ENCODE measurements at places on chromosomes 12 and 14.

DNA sequence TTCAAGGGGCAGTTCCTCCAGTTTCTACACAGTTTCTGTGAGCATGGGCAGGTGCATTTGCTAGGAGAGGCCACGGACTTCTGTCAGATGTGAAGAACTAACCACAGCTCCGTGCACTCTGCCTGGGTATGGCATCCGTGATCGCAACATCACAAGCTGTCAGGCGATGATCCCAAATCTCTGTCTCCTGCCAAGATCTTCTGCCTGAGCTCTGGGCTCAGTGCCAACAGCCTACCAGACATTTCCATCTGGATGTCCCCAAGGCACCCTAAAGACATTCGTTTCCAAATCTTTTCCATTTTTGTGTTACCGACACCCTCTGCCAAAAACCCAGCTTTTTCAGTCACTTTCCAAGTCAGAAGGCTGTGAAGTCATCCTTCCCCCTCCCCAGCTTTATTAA lies 292.1 kb downstream of the GLT1D1 start:
- no peak for DNase-seq

DNA sequence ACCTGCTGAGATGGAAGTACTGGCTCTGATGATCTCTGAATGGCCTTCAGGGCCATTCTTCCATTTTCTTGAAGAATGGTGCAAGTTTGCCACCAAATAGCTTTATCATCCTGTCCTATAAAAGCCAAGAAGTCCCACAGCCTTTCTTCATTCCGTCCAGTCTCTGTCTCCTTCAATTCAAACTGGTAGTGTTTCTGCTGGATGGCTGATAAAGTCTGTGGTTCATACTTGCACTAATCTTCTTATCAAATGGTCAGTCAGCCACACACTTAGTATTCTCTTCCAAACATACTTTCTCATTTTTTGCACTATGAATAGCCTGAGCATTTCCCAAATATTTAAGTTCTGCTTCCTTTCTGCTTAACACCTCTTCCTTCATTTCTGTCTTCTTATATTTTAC lies 39.4 kb upstream of the BEGAIN start:
- DNase-seq = no peak

DNA sequence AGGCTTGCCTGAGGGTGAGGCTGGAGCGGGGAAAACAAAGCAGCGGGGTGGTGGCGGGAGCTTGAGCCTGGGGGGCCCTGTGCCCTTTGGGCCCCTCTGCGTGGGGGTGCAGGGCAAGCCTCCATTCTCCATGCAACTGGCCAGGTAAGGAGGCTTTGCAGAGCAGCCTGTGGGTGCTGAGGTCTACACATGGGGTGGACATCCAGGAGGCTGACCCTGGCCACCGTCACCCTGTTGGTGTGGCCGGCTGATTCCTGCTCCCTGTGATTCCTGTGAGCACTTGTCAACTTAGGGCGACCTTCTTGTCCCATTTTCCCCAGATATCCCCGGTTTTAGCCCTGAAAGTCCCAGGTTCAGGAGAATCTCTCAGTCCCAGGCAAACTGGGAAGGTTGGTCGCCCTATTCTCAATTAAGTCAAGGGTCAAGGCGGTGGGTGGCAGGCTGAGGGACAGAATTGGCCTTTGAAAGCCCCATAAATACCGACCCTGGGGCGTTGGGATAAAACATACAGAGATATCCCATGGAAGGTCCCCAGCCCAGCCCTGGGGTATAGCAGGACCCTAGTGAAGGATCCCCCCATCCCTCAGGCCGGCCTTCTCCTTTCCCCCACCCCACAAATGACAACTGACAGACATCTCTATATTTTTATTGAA lies 70.5 kb downstream of the PRIMA1 start:
- no peak for DNase-seq

GRCh38 chr12:70605976-70606375 lies 31.3 kb downstream of the PTPRB start:
- peak; percentile 27 for DNase-seq

- peak; percentile 86 for DNase-seq
Observed at GRCh38 chr14:85416771-85417170, 113.2 kb upstream of the FLRT2 start.

DNA sequence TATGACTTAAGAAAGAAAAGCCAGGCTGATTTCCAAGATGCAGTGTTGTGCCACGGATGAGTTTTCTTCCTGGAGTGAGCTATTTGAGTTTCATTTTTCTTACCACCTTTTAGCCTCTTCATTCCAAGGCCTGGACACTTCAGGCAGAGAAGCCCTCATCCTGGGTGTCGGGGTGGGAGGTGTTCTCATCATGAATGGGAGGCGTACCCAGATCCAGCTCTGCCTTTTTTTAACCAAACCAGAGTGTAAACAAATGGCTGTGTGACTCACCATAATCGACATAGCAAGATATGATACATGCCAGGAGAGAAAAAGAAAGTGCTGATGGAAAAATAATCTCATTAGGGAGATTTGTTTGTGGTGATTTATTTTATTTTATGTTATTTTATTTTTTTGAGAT lies 79.9 kb downstream of the ARF6 start:
- peak; percentile 89 for DNase-seq

DNA sequence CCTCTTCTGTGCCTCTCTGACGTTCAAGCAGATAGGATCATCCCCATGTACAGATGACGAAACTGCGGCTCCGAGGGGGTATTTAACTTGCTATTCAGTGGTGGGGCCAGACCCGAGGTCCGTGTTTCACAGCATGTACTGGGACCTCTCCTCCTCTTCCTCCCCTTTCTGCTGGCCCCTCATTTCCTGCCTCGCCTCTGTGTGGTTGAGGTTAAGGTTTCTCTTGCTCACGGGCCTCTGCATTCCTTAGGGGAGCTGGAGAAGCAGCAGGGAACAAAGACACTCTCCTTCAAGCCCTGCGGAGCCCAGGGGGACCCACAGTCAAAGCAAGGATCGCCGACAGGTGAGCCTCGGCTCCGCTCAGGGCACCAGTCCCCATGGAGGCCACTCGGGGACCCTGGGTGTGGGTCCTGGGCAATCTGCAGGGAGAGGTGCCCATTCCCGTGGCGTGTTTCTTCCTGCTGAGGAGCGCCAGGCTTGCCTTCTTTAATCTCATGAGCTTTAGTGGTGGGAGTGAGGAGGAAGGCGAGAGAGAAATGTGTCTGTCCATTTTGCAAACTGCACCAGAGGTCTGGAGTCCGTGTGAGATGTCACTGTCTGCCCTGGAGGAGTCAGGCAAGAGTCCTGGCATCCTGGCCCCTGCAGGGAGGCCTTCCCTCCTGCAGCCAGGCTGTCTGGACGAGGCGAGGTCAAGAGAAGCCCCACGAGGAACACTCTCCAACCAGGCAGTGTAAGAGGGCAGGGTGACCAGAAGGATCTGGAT lies 45.0 kb downstream of the SLC6A12 start:
- DNase-seq = peak; percentile 62

- DNase-seq = peak; percentile 69
Observed at GRCh38 chr12:49636979-49637755, 13.8 kb downstream of the PRPF40B start.

- DNase-seq = peak; percentile 2
Observed at GRCh38 chr14:84657911-84658310, 872.0 kb upstream of the FLRT2 start.

DNA sequence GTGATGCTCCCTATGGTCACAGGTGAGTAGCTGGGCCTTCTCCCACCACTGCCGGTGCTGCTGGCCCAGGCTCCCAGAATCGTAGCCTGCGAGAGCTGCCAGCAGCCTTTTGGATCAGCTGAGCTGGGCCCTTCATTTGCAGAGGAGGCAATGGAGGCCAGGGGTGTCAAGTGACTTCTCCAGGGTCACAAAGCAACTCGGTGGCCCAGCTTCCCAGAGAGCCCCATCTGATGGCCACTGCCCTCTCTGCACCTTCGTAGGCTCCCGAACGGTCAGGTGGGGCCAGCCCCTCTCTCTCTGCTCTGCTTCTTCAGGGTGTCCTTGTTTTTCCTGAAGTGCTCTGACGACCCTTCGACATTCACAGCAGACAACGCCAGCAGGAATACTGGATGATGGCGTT lies 4.6 kb downstream of the KRT80 start:
- DNase-seq = no peak

GRCh38 chr12:108573317-108573716 lies 10.9 kb downstream of the ISCU start:
- DNase-seq = no peak

GRCh38 chr14:104267895-104268294 lies 129.5 kb downstream of the KIF26A start:
- no peak for DNase-seq

GRCh38 chr12:68479261-68479895 lies 131.3 kb upstream of the RAP1B start:
- DNase-seq = peak; percentile 91

- no peak for DNase-seq
Observed at GRCh38 chr14:99189201-99189801, 82.7 kb downstream of the BCL11B start.

DNA sequence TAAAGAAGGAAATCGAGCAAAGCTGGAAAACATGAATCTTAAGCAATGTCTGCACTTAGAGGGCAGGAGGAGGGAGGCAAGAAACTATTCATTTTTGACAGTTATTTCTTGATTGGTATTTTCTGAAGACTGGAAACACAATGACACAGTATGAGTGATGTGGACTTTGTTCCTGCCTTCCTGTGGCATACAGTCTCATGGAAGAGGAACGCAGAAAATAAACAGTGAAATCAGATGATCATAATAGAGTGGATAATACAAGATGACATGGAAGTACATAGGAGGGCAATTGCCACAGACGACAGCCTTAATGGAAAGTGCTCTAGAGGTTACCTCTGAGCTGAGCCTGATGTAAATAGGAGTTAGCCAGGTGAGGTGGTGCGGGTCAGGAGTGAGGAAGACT lies 140.4 kb upstream of the MAX start:
- no peak for DNase-seq

- DNase-seq = no peak
Observed at GRCh38 chr14:95871531-95871930, 5.1 kb upstream of the TUNAR start.

- DNase-seq = no peak
Observed at GRCh38 chr12:12209675-12210074, 57.2 kb downstream of the LRP6 start.

GRCh38 chr14:55347040-55347439 lies 64.6 kb downstream of the ATG14 start:
- no peak for DNase-seq

DNA sequence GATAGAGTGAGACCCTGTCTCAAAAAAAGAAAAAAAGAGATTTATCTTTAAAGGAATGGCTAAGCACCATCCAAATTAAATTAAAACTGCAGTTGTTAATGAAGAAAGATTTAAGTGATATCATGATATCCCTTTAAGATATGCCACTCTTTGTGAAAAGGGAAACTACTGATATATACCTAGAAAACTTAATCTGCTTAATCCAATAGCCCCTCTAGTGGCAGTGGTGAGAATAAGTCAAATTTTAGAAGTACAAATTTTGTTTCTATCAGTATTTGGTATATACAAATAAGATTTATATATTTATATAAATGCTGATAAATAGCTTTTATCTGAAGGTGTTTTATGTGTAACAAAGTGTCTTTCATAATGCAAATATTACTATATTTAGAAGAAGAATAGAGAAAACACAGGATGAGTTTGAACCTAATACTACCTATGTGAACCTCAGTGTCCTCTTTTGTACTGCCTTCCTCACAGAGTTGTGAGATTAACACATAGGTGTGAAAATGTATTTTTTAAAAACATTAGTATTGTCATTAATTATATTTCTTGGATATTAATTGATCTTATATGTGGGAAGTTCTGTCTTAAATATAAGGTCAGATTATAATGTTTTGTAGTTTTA lies 51.4 kb upstream of the GARIN2 start:
- peak; percentile 7 for DNase-seq

GRCh38 chr12:30839643-30840220 lies 85.0 kb upstream of the CAPRIN2 start:
- no peak for DNase-seq

DNA sequence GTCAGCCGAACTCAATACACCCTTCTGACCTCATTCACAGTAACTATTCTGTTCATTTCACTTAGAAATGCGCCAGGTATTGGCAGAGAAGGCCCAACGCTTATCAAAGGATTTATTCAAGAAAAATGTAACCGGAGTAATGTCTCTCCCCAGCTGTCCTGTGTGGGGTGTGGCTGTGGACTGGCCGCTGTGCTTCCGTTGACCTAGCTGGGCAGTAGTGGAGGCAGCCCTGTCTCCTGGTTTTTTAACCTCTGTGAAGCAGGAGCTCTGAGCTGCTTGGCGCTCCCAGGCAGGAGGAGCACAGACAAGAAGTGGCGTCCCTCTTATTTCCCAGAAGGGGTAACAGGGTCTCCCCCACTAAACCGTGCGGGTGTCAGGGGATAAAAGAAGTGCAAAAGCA lies 85.2 kb downstream of the ESR2 start:
- DNase-seq = no peak

GRCh38 chr14:20799456-20799891 lies 3.2 kb downstream of the RNASE1 start:
- DNase-seq = no peak

DNA sequence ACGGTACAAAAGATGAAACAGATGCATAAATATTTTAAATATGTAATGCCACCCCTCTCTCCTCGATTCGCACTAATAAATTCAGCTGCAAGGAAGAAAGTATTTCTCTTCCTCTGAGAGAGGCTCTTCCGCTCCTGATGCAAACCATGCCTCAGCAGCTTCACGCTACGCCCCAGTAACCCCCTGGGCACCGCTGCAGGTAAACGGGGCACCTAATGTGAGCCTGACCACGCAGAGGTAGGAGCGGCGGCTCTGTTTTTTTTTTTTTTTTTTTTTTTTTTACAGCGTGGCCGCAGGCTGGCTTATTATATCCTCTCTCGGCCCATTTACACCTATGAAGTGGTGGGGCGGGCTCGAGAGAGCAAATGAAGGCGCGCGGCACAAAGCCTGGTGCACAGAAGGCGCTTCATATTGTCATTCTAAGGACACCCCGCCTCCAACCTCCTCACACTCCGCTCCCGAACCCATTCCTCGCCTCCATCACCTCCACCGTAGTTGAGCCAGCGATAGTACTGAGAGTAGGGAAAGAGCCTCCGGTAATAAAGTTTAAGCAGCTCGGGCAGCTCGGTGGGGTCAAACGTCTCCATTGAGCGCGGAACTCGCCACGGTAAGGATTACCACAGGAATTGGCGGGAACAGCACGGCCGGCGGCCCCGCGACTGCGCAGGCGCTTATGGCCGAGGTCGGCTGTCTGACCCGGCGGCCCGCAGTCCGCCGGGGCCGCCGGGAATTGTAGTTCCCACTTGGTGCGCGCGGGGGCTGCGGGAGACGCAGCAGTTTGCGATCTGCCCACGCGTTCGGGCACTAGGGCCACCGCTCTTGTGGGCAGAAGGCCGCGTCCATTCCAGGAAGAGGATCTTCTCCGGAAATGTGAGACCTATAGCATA lies at the start of gene PRIM1:
TSS of gene PRIM1 (minus strand) at position 612 of the 887 bp plus-strand sequence. CDS start at position 587, 25 bp downstream.
- peak; percentile 82 for DNase-seq

- no peak for DNase-seq
Observed at GRCh38 chr14:91839749-91840148, 27.6 kb downstream of the TC2N start.

GRCh38 chr14:87678624-87679023 lies 314.4 kb downstream of the GALC start:
- no peak for DNase-seq

- DNase-seq = no peak
Observed at GRCh38 chr12:105337391-105337790, 6.9 kb downstream of the C12orf75 start.

GRCh38 chr12:41402801-41403200 lies 214.7 kb downstream of the PDZRN4 start:
- DNase-seq = peak; percentile 0

GRCh38 chr14:68172627-68173026 lies 353.0 kb downstream of the RAD51B start:
- no peak for DNase-seq

- DNase-seq = no peak
Observed at GRCh38 chr12:128056136-128056801, 210.7 kb upstream of the TMEM132C start.

Measured in fibroblast of skin of right biceps (primary cell).